Bladder microvascular endothelial cell (primary cell): ENCODE measurements at places on chromosomes 1 and 21. TPM values are rescaled to one million over a fixed set of nuclear protein-coding genes. Genes with fewer than 3 reads are reported as not detected.

Gene BSND
- total RNA-seq: not detected in 2 replicates

Gene SELL
- 0.31 and 0.32 TPM in 2 replicates for total RNA-seq

Gene CHI3L1
- total RNA-seq: not detected in 2 replicates

Gene NR1I3
- total RNA-seq: not detected in 2 replicates

Gene SFT2D2
- 20.1 and 64.1 TPM in 2 replicates for total RNA-seq

Gene RGS8
- under 0.01 TPM in 1 of 2 replicates, not detected in the other for total RNA-seq

Gene DNALI1
- 0.65 and 1.2 TPM in 2 replicates for total RNA-seq

Gene IL12RB2
- total RNA-seq: 0.19 TPM in 1 of 2 replicates, not detected in the other

Gene ARHGEF19
- 2.8 and 6.2 TPM in 2 replicates for total RNA-seq

Gene BLZF1
- 12.6 and 22.1 TPM in 2 replicates for total RNA-seq

Gene LEMD1
- total RNA-seq: 0.32 TPM in 1 of 2 replicates, not detected in the other

Gene KLHDC7A
- not detected in 2 replicates for total RNA-seq

Gene NTMT2
- not detected in 2 replicates for total RNA-seq

Gene GLMP
- 36.3 and 43.7 TPM in 2 replicates for total RNA-seq

Gene TFAP2E
- total RNA-seq: 0.06 TPM in 1 of 2 replicates, not detected in the other

Gene OR2T29
- not detected in 2 replicates for total RNA-seq

Gene UBE2U
- 0.13 TPM in 1 of 2 replicates, not detected in the other for total RNA-seq
